ENCODE measurements at places on chromosomes 6 and 20.
A peak's percentile ranks its signal among the peaks of the same experiment; 100 is the strongest.

- peak; percentile 74 for DNase-seq
These were observed 122.4 kb downstream of the MRPL14 start for GRCh38 chr6:44004625-44005506.

DNA sequence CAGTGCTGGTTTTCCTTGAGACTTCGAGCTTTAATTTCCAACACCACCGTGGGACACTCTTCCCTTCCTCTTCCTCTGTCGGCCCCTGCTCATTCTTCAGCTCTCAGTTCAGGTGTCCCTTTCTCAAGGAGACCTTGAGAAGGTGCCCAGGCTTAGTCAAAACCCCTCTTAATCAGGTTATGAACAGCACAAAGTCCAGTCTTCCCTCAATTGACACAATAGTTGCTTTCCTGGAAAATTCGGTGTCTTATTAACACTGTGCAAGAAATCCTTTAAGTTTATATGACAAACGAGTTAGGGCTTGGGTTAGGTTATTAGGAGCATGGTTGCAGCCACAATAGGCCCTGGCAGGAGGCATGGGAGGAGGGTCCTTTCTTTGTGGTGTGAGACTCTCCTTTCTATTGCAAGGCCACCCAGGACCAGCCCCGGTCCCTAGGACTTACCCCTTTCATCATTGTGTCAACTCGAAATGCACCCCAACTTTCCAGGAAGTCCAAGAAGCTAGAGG is 1.5 kb upstream of the NSFL1C start:
- no peak for DNase-seq

- DNase-seq, result no peak
These were observed 180.1 kb upstream of the MMS22L start for GRCh38 chr6:97462938-97463598.

DNA sequence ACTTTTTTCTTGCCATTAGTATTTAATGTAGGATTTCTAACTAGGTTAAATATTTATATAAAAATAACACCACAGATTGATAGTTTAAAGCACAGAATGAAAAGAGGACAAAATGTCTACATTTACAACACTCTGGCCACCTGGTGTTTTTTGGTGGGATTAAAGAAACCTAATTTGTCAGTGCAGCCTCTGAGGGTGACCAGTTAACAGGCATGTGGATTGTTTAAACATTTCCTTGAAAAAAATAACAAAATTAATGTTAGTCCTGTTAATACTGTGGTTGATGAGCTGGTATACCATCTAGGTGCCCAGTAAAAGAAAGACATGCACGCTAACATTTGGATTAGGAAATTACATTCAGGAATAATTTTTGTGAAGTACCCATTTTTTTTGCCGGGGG is 8.8 kb downstream of the SLC9A8 start:
- no peak for DNase-seq

- DNase-seq, result peak; percentile 79
These were observed 88.6 kb upstream of the TMEM181 start for GRCh38 chr6:158471339-158471738.

DNA sequence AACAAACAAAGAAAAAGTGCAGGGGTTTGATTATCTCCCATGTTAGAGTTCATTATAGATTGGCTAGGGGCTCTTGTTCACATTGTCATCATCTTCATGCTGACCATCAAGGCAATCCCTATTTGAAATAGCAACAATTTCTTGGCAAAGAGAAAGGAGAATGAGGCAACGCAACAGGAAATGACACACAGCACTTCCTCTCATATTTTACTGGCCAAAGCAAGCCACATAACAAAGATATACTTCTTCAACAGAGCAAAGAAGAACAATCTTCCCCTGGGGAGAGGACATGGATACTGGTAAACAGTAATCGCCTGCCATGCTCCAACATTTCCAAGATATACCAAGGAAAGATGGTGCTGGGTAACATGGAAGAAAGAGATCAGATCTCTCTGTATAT is 29.8 kb downstream of the EPM2A start:
- DNase-seq, result no peak

GRCh38 chr6:20791944-20792343 is 257.7 kb downstream of the CDKAL1 start:
- peak; percentile 29 for DNase-seq

DNA sequence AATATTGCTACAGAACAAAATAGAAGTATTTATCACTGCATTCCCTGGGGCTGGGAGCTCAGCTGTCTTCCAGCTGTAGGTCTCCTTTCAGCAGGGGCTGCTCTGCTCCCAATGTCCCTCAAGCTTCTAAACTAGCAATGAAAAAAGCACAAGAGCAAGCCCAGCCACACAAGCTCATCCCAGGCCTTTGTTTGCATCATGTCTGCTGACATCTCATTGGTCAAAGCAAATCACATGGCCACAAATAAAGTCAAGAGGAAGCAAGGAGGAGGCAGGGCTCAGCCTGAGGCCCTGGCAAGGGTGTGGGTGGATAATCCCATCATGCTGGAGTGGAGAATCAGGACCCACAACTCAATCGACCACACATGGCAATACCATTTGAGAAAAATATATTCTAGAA is 2.2 kb upstream of the BFSP1 start:
- DNase-seq, result peak; percentile 84
